Activated T-cell treated with anti-CD3 and anti-CD28 coated beads for 4 hours (primary cell): ENCODE measurements at places on chromosomes 5 and 9.

DNA sequence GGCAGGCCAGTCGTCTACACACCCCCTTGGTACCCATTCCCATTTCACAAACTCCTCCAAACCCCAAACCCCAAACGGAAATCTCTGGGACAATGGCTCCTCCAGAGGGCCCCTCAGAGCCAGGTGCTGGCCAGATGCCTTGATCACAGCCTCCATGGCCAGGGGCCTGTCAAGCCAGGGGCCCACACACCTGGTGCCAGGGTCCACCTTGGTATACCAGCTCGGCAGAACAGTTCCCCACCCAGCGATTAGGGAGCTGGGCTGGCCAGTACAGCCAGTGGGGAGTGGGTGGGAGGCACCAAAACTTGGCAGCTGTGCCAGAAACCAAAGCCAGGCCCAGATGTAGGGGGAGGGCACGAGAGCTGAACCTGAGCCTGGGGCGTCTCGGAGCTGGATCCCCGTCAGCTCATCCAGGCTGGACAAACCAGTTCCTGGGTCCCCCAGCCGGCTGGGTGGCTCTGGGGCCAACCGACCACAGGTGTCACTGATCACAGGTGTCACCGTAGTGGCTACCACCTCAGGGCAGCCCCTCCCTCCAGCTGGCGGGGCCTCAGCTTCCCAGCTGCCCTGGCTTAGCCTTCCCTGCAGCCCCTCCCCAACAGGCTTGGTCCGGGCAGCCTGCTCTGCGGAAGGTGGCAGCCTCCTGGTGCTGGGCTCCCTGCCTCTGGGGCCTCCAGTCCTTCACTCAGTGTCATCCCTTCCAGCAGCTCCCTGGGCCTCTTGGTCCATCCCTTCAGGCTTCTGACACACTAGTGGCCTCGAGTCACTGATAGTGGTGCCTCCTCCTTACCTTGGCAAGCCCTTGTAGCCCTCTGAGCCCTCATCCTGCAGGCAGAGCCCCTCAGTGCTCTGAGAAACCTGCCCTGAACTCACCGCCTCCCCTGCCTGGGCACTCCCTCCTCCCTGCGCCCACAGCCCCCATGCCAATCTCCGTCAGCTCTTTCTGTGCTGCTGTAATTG lies 6.6 kb upstream of the RMND5B start:
- DNase-seq = no peak

DNA sequence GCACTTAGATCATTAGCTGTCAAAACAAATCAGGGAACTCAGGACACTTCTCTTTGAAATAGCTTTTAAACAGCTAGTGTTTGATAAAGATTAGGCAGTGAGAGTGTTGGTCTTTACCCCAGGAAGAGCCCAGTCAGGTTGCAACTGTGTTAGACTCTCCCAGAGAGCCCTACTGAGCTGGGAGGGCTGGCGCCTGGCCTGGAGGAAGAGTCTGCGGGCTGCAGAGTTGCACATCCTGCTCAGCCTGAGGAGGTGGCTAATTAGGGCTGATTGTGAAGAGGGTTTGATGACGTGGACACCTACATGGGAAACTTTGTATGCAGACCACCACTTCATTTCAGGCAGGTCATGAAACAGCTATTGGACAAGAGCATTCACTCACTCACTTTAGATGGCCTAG lies 112.0 kb downstream of the TMEM174 start:
- no peak for DNase-seq

GRCh38 chr5:149309354-149309753 lies 35.9 kb upstream of the GRPEL2 start:
- no peak for DNase-seq

DNA sequence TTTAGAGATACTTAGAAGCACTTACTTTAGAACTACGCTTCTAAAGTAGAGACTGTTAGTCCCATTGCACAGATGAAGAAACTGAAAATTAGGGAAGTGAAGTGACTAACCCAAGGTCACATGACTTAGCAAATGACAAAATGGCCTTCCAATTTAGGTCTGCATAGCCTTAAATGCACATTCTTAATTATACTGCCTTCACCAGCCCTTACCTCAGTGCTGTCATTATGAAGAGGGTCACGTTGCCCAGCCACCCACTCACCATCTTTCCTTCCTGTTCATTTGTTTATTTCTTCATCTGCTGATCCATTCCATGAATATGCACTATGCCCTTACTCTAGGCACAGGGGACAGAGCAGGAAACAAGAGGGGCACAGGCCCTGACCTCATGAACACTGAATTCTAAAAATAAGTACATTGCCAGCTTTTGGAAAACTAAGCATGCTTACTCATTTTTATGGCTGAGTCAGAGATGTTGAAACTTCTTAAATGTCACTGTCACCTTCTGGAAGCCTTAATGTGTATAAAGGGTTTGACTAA lies 8.6 kb downstream of the HAVCR2 start:
- DNase-seq = no peak

- no peak for DNase-seq
Observed at GRCh38 chr9:105963343-105964099, 269.2 kb downstream of the TMEM38B start.

DNA sequence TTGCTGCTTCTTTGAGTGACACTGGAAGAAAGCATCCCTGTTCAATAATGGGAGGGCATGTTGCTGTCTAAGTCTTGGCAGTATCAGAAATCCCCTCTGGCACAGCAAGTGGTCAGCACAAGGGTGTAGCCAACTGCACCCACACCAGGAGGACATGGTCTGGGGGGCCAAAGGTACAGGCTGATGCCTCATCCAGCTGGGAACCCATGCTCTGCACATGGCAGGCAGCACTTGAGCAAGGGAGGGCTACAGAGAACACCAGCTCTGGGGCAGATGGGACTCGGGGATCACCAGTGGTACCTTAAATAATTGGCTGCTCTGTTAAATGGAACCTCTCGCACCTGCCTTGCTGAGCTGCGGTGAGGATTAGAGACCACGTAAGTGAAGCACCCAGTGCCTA lies 265.2 kb downstream of the SYK start:
- DNase-seq = no peak
